ENCODE measurements at places on chromosomes 7 and 10.

DNA sequence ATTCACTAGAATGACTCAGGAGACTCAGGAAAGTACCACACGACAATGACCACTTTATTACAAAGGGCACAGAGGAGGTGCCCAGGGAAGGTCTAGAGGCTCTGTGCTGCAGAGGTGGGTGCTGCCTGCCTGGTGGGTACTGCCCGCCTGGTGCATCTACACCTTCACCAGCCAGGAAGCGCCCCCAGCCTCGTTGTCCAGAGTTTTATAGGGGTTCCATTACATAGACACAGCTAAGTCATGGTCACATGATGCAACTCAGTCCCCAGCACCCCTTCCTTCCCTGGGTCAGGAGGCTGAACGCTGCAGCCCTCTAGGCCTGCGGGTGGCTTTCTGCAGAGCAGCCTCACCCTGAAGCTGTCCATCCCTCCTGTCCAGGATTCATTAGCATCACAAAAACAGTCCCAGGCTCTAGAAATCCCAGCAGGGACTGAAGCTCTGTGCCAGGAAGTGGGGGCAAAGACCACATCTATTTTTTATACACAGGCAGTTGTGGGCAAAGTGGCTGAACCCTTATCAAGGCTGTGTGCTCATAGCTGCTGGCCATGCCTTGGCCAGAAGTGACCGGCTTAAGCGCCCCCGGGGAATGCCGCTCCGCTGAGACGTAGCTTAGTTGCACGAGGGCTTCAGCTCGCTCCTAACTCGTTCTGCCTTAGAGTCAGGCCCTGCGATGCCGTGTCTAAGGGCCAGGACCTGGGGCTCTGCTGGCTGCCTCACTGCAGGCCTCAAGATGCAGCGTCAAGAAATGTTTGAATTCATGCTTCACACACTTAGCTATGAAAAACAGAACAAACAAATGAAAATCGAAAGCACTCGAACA lies 219.0 kb downstream of the GLRX3 start:
- DNase-seq, result no peak

DNA sequence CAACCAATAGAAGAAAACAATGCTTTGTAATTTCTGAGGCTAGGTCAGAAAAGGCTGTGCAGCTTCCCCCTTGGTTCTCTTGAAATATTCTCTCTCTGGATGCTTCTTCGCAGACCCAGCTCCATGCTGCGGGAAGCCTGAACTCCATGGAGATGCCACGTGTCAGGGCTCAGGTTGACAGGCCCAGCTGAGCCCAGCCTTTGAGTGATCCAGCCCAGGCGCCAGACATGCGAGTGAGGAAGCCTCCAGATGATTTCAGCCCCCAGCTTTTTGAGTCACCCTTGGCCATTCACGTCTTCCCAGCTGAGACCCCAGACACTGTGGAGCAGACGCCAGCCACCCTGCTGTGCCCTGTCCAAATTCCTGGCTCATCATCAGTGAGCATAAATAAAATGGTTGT lies 378.4 kb upstream of the NRP1 start:
- DNase-seq, result no peak

DNA sequence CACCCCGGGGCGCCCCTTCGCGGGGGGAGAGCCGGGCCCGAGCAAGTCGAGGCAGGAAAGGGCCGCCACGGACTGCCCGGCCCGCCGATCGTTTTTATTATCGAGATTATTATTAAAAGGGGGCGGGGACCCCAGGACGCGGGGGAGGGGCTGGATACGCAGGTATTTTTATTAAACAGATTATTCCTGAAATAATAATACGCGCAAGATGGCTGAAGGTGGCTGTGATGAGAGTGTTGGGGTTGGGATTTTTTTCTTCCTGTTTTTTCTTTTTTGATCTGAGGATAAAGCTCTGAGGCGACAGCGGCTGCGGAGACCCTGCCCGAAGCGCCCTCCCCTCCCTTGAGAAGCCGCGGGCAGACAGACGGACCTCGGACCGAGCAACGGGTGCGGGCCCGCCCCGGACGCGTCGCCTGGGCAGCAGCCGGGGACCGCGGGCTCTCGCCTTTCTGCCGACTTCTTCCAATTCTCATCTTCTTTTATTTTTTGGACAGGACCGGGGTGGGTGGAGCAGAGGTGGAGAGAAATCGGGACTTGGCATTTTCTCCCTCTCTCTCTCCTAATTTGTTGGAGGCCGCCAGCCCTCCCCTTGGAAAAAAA lies 1.4 kb upstream of the TRIM8 start:
- no peak for DNase-seq

DNA sequence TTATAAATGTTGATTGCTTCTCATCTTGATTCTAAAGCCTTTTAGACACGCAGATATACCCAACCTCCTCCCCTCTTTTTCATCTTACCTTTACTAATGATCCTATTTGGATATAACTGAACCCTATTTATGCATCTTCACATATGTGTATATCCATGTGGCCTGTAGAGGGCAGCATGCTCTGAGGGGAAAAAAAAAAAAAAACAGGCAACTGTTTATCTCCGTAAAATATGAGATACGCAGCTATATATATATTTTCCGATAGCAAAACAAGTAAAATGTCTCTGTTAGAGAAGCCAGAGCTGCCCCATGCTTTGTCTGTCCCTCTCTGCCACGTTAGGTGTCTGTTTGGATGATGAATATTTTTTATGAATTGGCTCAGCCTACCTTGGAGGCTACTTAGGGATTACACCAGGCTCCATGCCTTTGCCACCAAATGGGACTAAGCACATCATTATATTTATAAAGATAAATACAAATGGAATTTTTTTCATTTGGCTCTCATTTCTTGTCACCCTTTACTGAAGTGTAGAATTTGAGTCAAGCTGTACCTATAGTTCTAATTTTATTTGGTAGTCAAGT lies 174.8 kb upstream of the FZD1 start:
- DNase-seq, result peak; percentile 1

- no peak for DNase-seq
These were observed 94.9 kb downstream of the TMEM130 start for GRCh38 chr7:98774884-98775283.

GRCh38 chr7:141242568-141242967 lies 168.7 kb downstream of the TMEM178B start:
- DNase-seq, result no peak

DNA sequence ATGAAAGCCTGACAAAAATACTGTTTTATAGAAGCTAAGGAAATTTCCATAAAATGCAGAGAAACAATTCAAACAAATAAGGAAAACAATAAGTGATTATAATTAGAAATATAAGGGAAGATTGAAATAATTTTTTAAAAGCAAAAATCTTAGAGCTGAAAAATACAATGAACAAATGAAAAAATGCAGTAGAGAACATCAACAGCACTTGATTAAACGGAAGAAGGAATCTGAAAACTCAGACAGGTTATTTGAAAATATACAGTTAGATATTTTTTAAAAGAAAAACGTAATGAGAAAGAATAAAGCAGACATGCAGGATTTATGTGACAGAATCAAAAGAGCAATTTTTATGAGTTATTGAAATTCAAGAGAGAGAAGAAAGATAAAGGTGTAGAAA lies 279.1 kb upstream of the MAGI2 start:
- DNase-seq, result no peak

- DNase-seq, result no peak
These were observed 7.9 kb upstream of the NUDCD3 start for GRCh38 chr7:44498230-44498954.

DNA sequence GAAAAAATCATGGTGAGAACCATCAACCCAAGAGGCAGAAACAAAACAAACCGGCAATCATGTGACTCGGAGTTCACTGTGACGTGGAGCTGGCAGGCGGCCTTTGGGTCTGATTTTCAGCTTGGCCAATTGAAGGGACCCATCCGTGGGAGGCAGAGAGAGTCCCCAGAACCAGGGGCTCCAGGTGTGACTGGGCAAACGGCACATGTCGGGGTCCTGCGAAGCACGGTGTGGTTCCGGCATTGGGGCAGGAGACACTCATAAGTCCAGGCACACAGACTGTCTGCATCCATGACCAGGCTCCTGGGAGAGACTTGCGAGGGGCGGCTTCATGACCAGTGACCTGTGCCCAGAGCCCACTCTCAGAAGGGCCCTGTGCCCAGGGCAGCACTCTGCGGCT lies 12.6 kb upstream of the CNPY1 start:
- DNase-seq, result no peak

GRCh38 chr10:51270936-51271530 lies 196.7 kb downstream of the PRKG1 start:
- DNase-seq, result no peak

- DNase-seq, result no peak
These were observed 176.1 kb downstream of the SH3PXD2A start for GRCh38 chr10:103679096-103679790.

GRCh38 chr7:124201768-124202349 lies 169.0 kb upstream of the TMEM229A start:
- DNase-seq, result no peak

DNA sequence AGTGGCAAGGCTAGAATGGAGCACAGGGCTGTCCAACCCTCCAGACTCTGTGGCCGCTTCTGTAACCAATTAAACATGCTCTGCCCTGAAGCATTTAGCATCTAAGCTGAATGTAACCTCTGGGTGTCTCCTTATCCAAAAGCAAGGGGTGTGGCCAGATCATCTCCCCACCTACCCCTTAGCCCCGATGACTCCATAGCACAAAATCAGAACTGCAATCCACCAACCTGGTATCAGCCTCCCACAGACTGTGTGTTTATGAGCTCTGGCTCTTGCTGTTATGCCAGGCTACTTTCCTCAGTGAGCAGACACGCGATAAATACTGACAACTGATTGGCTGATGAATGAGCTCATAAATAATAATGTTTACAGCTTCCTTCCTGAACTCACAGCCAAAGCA lies 3.2 kb downstream of the FRMD4A start:
- no peak for DNase-seq

DNA sequence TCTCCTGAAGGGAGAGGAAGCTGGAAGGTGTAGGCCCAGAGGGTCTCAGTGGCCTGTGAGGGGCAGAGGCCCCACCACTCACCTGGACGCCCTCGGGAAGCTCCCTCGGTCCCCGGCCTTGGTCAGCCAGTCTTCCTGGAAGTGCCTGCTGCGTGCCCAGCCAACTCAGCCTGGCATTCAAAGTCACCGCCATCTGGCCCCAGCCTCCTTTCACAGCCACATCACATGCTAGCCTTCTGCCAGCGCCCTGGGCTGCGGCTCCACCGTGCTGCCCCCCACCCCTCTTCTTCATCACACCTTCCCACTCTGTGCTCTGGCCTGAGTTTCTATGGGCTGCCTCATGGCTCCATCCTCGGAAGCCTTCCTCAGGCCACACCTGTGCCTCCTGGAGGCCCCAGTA lies 98.0 kb downstream of the ZMIZ1 start:
- DNase-seq, result no peak

DNA sequence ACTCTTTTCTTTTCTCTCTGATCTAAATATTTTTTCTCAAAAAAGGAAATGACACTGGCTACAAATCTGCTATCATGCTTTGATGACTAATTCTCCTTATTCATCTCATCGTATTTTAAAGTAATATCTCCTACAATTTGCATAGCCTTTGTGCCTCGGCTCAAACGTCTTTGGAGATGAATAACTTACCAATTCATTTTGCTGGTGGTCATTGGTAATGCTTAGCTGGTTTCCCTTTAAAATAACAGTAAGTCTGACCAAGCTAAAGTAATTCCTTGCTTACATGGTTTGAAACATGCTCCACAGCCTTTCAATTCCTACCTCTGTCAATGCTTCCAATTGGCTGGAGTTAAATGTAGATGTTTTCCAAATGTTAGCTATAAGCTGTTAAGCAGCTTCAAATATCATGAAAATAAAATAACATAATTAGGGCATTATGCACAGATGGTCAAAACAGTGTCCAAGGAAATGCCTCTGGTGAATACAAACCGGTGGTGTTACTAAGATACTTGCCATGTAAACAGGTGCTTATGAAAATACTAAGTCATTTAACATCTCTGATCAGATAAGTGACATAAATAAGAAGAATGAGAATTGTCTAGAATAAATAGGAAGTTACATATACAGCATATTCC lies 435.0 kb downstream of the POM121L12 start:
- no peak for DNase-seq

DNA sequence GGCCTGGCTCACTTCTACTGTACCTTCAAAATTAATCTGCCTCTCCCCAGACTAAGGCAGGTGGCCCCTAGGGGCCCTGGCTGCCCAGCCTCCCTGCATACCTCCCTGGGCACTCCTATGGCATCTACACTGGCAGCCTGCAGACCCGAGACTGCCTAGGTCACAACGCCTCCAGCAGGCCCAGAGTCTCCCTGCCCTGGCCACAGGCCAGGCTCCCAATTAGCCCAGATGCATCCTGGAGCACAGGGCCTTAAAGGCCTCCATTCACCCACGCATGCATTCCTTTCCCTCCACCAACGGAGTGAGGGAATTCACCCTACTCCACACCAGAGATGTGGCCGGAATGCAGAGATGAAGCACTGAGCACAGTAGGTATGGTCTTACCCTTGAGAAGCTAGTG lies 1.9 kb downstream of the CHAT start:
- no peak for DNase-seq

- no peak for DNase-seq
These were observed 277.6 kb upstream of the SORCS1 start for GRCh38 chr10:107442035-107442505.

DNA sequence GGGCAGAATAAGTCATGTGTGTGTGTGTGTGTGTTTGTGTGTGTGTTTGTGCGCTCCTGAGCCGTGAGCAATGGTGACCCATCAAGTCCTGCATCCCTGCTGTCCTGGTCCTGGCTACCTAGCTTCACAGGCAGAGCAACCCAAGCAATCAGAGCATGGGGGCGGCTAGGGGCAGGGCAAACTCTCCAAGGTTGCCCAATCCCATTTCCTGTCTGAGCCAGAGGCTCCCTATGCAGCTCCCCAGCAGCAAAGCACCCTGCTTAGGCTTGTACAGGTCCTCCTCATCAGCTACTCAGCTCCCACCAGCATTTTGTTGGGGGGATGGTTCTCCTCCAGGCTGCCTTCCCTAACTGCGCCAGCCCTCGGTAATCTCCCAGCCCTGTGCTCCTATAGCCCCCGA lies 31.1 kb upstream of the CRHR2 start:
- no peak for DNase-seq

- no peak for DNase-seq
These were observed 29.9 kb upstream of the DDX50 start for GRCh38 chr10:68871105-68871711.

DNA sequence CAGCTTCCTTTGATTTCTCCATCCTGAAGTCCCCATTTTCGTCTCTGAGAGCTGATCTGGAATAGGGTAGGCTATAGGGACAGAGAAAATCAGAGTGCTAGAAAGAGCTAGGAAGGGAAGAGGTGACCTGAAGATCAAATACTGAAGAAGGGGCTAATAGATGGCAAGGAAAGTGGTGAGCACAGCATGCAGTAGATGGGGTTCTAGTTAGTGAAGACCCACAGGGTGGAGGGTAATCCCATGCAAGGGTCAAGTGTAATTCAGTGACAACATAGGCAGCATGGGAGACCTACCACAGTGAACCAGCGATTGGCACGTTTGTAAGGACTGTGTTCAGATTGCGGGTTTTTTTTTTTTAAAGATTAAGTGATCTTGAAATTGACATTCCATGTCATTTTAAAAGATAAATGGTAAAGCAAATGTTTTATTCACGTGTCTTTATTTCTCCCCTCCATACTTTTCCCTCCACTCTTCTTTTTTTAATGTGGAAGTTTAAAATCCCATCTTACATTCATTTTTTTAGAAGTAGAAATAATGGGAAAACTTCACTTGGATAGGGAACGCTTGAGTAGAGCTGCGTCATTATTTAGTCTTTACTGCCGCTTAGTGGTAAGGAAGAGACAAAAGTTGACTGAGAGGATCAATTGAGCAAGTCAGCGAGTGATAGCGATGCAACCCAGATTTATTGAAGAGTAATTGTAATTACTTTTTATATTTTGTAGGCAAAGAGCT lies 21.0 kb upstream of the ABI1 start:
- DNase-seq, result peak; percentile 26

- DNase-seq, result no peak
These were observed 126.3 kb downstream of the CFTR start for GRCh38 chr7:117606132-117606531.

GRCh38 chr7:30164567-30164966 lies 29.8 kb downstream of the MTURN start:
- no peak for DNase-seq
